ENCODE measurements at places on chromosomes 2 and 18.

DNA sequence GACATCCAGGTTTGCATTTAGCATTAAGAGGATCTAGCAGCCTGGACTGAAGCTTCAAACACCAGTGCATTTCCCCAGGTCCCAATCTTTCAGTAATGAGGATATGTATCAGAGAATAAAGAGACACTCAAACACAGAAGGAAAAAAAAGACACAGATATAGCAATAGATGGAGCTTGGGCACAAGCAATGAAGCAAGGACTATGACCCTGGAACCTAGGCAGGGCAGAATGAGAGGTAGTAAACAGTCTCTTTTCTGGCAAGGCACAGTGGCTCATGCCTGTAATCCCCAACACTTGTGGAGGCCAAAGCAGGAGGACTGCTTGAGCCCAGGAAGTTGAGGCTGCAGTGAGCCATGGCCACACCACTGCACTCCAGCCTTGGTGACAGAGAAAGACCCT lies 80.7 kb upstream of the HNRNPA3 start:
- no peak for DNase-seq

- DNase-seq, result peak; percentile 12
Measured at GRCh38 chr2:85273738-85274731, 53.8 kb downstream of the TGOLN2 start.

DNA sequence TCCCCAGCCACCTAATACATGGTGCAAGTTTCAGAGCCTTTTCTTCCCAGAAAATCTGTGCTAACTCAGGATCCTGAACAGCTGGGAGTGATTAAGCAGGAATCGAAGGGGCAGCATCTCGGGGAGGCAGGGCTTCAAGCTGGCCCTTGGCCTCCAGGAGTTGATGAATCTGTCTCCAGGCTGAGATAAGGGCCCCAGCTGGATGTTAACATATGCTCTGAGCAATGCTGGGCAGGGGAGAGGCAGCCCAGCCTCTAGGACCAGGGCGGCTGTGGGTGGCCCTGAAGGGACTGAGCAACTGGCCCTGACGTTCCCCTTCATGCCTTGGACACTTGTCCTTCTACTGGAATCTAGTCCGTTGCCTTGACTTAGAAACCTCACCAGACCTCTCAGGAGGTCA lies 84.1 kb upstream of the EPC2 start:
- peak; percentile 58 for DNase-seq

- DNase-seq, result peak; percentile 25
Measured at GRCh38 chr2:44245083-44245861, 30.0 kb upstream of the SLC3A1 start.

DNA sequence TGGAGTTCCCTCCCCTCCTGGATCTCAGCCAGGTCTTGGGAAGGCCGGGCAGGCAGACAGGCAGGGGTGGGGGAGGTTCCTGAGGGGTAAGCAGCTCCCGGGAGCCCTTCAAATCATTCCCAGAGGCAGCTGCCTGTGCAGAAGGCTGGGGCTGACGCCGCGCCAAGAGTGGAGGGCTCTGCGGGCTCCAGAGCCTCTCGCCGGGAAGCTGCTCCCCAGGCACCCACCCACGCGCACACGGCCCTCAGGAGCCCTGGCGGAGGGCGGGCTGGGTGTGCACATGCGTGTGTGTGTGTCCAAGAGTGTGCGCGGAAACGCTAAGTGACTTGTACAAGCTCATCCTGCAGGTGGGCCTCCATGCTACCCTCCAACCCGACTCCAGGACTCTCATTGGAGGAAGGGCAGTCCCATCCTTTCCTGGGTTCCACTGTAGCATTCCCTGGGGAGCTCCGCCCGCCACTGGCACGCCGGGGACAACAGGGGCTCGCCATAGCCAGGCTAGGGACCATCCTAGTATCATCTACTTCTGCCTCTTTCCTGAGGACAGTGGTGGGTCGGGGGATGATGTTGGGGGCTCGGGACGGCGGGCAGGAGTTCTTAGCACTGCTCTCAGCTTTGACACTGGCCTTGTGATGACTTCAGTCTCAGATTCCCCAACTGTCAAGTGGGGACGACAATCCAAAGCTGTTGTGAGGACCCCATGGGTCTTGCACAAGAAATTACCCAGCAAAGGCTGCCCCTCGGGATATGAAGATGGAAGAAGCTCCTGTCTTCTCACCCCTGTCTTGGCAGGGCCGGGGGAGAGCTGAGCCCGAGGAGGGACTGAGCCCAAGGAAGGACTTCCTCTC lies 50.3 kb downstream of the INHBB start:
- no peak for DNase-seq
